ENCODE measurements at places on chromosomes 6 and 20.

DNA sequence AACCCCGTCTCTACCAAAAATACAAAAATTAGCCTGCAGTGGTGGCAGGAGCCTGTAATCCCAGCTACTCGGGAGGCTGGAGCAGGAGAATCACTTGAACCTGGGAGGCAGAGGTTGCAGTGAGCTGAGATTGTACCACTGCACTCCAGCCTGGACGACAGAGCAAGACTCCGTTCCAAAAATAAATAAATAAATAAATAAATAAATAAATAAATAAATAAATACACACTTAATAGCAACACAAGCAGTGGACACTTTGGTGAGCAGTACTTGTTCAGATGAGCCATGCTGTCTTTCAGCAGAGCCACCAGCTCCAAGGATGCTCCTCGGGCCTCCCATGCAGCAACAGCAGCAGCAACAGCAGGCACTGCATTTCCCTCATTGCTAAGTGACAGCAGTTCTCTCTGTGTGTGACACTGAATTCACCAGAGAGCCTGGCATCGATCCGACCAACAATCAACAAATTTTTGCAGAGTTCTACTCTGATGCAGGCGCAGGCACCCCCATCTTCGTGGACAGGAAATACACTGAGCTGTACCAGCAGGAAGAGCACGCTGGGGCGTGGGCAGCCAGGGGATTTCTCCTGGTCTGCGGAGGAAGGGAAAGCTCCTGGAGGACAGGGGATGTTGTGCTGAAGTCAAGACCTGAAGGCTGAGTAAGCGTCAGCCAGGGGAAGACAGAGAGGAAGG, 54.0 kb upstream of the SNX9 start:
- no peak for DNase-seq

GRCh38 chr6:27582928-27583725, 110.2 kb upstream of the ZNF184 start:
- no peak for DNase-seq

DNA sequence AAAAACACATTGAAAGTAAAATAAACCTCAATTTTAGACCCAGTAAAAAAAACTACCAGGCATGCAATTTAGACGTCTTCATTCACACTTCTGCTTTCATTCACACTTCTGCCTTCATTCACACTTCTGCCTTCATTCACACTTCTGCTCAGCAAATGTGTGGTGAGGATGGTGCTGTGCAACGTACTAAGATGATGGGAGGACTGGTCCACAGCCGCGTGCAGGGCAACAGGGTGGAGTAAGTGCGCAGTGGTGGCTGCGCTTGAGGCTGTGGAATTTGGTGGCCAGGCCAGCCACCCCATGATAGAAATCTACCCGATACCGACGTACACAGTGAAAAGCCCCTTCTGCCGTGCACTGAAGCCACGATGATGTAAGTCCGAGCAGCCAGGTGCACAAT, 114.3 kb upstream of the CD93 start:
- no peak for DNase-seq

- DNase-seq = no peak
Measured at GRCh38 chr6:46914279-46914810, 7.4 kb downstream of the ADGRF5 start.

- DNase-seq = no peak
Measured at GRCh38 chr20:37119356-37120036, 23.7 kb upstream of the RBL1 start.

DNA sequence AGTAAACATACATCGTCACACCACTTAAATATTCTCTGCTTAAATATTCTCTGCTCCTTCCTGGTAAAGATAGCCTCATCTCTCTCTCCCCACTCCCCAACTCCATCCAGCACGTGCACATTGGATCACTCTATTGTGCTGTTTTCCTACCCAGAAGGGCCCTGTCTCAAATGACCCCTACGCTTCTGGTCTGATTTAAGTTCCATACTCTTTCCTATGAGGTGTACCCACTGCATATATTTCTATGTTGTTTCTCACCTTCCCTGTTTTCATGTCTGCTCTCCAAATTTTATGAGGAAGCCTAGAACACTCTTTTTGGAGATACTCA, 53.7 kb downstream of the HFE start:
- DNase-seq = no peak

DNA sequence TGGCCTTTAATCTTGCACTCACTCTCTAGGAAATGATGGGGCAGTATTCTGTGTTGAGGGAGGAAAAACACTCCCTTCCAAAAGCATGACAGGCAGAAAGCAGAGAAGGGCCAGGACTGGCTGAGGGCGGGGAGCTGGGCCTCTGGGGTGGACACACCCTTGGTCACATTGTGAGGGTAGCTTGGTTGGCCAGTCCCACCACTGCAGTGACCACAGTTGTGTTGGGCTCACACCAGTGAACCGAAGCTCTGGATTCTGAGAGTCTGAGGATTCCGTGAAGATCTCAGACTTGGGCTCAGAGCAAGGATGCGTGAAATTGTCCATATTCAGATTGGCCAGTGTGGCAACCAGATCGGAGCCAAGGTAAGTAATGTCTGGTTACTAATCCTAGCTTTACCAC, at the start of gene TUBB1:
Gene TUBB1, plus strand, starts transcription at position 213 of the 400 bp plus-strand sequence. Its CDS starts 94 bp downstream, at position 307.
- DNase-seq = no peak

GRCh38 chr20:57633945-57634491, 13.8 kb upstream of the ZBP1 start:
- no peak for DNase-seq

- DNase-seq = no peak
Measured at GRCh38 chr6:125117818-125118217, 35.8 kb upstream of the TPD52L1 start.
